ENCODE measurements at places on chromosomes 1 and 21. TPM values are rescaled to one million over a fixed set of nuclear protein-coding genes. Genes with fewer than 3 reads are reported as not detected.
A peak's percentile ranks its signal among the peaks of the same experiment; 100 is the strongest.

DNA sequence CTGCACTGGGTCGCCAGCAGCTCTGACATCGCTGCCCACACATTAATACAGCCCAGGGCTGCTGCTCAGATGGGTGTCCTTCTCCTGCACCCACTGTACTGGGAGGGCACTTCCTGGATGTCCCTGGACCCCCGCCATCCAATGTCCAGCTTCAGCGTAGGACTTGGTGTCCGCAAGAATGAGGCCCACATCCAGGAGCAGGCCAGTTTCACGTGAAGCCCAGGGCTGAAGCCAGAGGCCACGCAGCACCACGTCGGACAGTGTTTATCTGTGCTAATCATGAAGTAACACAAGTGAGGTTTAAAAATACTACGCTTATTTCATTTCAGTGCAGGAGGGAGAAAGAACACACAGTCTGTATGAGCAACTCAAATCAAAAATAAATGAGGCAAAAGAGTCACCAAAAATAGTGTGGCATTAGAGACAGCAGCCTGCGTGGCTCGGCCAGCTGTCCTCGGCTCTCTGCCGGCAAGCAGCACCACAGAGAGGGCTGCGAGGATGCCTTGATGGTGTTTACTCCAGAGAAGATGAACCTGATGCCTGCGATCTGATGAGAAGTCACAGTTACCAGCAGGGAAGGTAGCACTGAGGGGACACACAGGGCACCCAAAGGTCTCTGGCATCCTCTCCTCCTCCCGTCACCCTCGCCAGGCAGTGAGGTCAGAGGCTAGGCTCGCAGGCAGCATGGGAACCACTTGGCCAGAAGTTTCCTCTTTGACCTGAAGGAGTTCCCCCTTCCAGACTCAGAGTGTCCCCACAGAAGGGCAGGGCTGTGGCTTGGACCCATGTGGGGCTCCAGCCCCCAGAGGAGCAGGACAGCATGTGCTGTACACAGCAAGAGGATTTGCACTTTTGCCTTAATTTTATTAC lies 22.1 kb upstream of the NPHP4 start:
- no peak overlapping the region for H3K27ac ChIP-seq
- H3K36me3 ChIP-seq: peaks cover 10% of the 10 kb centered on the region

PROK1 gene
- not detected for total RNA-seq

- H3K4me1 ChIP-seq: no peaks in the 10 kb centered on the region
- H3K27ac ChIP-seq: no peak overlapping the region
- H3K27me3 ChIP-seq: no peaks in the 10 kb centered on the region
- no peak for DNase-seq
- no peaks in the 10 kb centered on the region for H3K36me3 ChIP-seq
These were observed 101.2 kb downstream of the NFIA start for GRCh38 chr1:61183471-61184039.

DNA sequence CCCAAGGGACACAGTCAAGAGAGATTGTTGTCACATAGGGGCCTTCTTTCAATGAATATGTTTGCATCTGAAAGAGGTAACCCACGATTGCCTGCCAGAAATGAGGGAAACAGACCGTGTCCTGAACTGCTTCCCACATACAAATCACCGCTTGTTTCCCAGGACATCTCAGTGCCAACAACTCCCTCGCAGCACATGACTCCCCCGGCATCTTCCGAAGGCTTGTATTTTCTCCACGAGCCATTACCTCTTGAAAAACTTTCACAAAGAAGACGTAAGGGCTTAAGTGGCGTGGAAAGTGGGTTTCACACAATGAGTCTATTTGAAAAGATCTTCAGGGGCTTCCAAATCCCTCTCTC lies 31.6 kb upstream of the PDE9A start:
- H3K4me3 ChIP-seq: no peak overlapping the region
- no peaks in the 10 kb centered on the region for H3K4me1 ChIP-seq
- H3K27ac ChIP-seq: no peak overlapping the region

AVPR1B gene
- total RNA-seq: not detected

DNA sequence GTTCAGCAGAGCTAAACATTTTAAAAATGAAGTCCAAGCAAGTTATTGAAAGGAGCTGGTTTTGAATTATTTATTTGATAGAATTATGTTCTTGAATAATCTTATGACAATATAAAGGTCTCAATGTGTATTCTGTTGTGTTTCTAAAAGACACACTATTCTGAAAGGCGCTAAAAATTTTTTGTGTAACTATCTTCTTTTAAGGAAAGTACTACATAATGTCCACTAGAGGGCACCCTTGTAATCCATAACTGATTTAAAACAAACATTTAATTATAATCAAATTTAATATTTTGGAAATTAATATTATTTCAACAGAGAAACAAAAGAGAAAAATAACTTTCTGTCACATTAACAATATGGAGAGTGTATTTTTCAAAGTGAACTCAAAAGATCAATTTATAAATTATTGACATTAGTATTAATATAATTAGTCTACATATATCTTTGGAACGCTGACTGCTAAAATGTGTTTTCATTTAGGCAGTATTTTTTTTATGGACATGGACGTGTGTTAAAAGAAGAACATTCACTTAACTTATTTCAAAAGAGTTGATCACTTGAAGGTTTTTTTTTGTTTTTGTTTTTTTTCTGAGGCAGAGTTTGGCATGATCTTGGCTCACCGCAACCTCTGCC lies 248.4 kb downstream of the DENND1B start:
- H3K4me1 ChIP-seq: no peaks in the 10 kb centered on the region
- no peaks in the 10 kb centered on the region for H3K27me3 ChIP-seq
- no peak overlapping the region for H3K4me3 ChIP-seq
- no peak for DNase-seq

DNA sequence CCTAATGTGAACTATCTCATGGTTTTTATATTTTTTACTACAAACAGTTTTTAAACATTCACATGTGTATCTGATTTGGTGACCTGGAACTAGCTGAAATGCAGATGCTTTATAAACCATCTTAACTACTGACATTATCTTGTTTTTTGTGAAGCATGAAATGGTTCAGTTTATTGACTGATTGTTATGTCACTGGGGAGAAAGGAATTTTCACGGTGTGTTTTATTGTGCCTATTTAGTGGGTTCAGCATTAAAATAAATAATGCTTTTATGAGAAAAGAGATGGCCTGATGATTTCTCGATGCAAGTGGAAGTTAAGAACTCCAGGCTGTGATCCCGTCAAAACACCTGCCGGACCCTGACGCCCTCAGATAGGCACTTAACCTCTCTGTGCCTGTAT lies 79.9 kb upstream of the KIF26B start:
- H3K27me3 ChIP-seq: peaks cover 4% of the 10 kb centered on the region
- H3K36me3 ChIP-seq: peaks cover 3% of the 10 kb centered on the region
- H3K4me1 ChIP-seq: no peaks in the 10 kb centered on the region

OR10Z1 gene
- not detected for total RNA-seq

DNA sequence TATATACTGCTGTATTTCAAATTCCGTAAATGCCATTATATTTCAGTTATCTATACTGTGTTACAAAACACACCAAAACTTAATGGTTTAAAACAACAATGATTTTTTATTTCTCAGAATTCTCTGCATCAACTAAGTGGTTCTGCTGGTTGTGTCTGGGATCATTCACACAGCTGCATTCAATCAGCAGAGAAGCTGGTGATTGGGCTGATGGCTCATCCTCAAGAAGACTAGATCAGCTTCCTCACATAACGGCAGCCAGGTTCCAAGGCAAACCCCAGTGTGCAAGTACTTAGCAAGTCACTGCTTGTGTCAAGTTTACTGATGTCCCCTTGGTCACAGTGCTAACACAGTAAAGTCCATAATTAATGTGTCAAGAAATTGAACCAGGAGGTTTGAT lies 86.3 kb upstream of the VANGL1 start:
- H3K4me3 ChIP-seq: no peak overlapping the region
- no peak overlapping the region for H3K27ac ChIP-seq
- DNase-seq: no peak

GRCh38 chr1:111620441-111620971 lies 917 bp downstream of the RAP1A start:
- DNase-seq: no peak
- peaks cover 74% of the 10 kb centered on the region for H3K4me1 ChIP-seq
- no peaks in the 10 kb centered on the region for H3K27me3 ChIP-seq
- H3K4me3 ChIP-seq: peak overlapping the region; percentile 96
- H3K27ac ChIP-seq: peak overlapping the region; percentile 97
- peaks cover 37% of the 10 kb centered on the region for H3K36me3 ChIP-seq

WDR64 gene
- total RNA-seq: not detected

DNA sequence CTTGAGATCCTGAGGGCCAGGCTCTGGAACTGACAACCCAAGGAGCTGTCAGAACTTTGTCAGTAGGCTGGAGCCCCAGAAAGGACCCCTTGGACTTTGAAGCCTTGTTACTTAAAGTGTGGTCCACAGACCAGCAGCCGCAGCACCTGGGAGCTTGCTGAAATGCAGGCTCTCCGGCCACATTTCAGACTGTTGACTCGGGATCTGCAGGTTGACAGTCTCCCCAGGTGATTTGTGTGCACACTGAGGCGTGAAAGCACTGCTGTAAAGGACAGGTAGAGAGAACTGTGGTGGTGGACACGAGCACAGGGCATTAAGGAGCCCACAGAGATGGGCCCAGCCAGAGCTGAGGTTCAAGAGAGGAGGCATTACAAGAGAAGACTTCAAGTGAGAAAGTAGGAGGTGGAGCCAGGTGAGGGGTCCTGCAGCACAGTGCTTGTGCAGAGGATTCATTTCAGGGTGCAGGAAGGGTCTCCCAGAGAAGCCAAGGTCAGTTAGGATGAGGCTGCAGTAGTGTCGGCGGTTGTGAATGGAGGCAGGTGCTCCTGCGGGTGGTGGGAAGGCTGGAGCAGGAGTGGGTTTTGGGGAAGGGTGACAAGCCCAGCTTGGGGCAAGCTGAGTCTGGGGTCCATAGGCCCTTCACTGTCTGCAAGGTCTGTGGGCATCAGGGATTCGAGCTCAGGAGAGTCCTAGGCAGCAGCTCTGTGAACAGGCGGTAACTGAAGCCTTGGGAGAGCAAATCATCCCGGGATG lies 4.6 kb downstream of the HYI start:
- peaks cover 22% of the 10 kb centered on the region for H3K36me3 ChIP-seq
- H3K27ac ChIP-seq: no peak overlapping the region
- H3K4me3 ChIP-seq: no peak overlapping the region

CCDC17 gene
- total RNA-seq: 1.0 TPM

DNA sequence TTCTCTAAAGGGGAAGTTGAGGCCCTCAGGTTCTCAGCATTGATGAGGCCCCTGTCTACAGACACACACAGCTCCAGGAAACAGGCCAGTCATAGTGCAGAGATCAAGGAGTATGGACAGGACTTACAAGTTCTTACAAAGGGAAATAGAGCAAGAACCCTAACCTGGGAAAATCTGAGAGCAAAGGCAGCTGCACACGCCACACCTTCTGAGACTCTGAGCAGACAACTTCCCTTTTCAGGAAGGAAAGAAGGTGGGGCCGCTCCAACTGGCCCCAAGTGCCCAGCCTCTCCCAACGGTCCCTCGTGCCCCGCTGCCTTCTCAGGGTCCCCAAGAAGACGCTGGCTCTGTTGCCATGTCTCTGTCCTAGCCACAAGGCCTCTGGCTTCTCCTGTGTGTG lies 3.6 kb downstream of the NOC2L start:
- peaks cover 39% of the 10 kb centered on the region for H3K36me3 ChIP-seq
- H3K27ac ChIP-seq: no peak overlapping the region
- H3K27me3 ChIP-seq: no peaks in the 10 kb centered on the region
- DNase-seq: no peak
- peaks cover 13% of the 10 kb centered on the region for H3K4me1 ChIP-seq

- no peak overlapping the region for H3K27ac ChIP-seq
- H3K4me1 ChIP-seq: peaks cover 11% of the 10 kb centered on the region
- no peak for DNase-seq
- H3K36me3 ChIP-seq: no peaks in the 10 kb centered on the region
These were observed 85.1 kb downstream of the POU2F1 start for GRCh38 chr1:167305706-167306277.

- no peaks in the 10 kb centered on the region for H3K27me3 ChIP-seq
- peaks cover 49% of the 10 kb centered on the region for H3K4me1 ChIP-seq
- H3K36me3 ChIP-seq: peaks cover 43% of the 10 kb centered on the region
- H3K4me3 ChIP-seq: peak overlapping the region; percentile 79
- H3K27ac ChIP-seq: peak overlapping the region; percentile 82
- no peak for DNase-seq
These were observed 578 bp downstream of the USP21 start for GRCh38 chr1:161159913-161160243.

DNA sequence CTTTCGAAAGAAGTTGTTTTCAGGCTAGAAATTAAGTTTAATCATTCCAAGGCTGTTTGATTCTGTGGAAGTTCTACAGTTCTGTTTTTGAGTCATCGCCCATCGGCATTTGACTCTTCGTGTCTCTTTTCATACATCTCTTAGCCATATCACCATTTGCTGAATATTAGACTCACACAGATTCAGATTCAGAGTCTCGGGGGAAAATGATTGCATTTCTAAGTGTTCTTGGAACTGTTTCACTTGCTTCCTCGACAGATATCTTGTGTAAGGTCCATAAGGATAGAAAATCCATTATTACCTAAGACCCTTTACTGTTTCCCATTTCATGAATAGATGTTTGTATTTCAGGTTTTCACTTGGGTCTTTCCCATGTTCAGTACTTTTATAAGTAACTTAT lies 237.0 kb upstream of the SGIP1 start:
- no peak overlapping the region for H3K27ac ChIP-seq
- H3K36me3 ChIP-seq: no peaks in the 10 kb centered on the region
- peaks cover 52% of the 10 kb centered on the region for H3K4me1 ChIP-seq
- no peak overlapping the region for H3K4me3 ChIP-seq

NMNAT2 gene
- total RNA-seq: not detected

DNA sequence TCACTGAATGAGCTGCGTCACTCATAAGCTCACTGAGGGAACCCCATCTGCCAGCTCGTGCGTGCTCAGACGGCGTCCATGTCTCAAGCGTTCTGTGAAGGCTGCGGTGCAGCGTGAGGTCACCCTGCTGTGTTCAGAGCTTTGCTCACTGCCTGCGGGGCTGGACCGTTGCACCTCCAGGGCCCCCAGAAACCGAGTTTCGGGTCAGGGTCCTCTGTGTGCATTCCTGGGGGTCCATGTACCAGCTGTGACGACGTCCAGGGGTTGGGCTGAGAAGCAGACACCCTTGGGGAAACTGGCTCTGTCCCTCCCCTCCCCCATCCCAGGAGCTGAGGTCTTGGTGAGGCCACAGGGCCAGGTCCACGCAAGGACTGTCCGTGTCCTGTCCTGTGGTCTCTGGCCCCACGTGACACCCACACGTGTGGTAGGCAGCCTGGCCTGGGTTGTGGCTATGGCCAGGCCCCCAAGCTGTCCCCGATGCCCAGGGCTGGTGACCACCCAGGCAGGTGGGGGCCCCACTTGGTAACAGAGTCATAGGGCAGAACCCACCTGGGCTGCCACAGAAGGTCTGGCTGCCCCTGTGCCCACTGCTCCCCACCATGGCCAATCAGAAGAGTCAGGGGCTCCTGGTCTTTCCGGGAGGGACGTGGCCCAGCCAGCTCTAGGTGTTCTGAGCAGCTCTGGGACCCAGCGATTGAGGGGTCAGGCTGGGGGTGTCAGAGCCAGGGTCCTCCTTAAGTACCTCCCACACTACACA lies 24.4 kb downstream of the FTCD start:
- H3K4me1 ChIP-seq: no peaks in the 10 kb centered on the region
- H3K4me3 ChIP-seq: no peak overlapping the region
- no peak for DNase-seq
- H3K27me3 ChIP-seq: peaks cover 2% of the 10 kb centered on the region
